Left renal pelvis (tissue), 4 donors: ENCODE measurements at places on chromosomes 16 and 17.

- no peak for DNase-seq
Observed at GRCh38 chr17:46977750-46978488, 1.1 kb downstream of the RPRML start.

- DNase-seq = no peak
Observed at GRCh38 chr16:85253084-85253941, 141.0 kb upstream of the CIBAR2 start.

DNA sequence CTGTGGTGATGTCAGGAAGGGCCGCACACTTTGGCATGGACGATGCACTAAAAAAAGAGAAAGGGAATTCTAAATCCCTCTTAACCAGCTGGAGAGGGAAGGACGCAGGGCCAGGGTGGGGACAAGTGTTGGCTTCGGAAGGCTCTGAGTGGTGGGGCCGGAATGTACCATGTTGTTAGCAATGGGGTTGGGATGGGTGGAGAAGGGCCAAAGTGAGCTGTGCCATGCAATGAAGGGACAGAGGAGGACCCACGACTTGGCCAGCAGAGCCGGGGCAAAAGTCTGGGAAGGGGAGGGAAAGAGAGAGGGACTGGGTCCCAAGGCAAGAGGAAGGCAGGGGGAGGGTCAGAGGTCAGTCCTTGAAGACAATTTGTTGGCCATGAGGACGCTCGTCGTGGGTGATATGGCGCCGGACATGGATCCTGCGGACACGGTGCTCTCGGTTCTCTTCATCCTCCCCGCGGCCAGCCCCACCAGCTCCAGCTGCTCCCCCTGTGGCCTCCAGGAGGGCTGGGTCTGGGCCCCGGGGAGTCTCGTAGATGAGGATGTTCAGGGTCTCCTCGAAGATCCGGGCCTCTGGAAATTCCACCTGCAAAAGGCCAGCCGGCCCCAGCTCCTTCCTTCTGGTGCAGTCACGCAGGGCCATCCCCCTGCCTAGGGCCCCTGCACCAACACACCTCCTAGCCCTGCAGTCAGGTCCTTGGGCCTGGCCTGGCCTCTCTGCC, 6.4 kb downstream of the ASPHD1 start:
- no peak for DNase-seq

GRCh38 chr16:3948378-3948995, 68.0 kb upstream of the CREBBP start:
- no peak for DNase-seq

DNA sequence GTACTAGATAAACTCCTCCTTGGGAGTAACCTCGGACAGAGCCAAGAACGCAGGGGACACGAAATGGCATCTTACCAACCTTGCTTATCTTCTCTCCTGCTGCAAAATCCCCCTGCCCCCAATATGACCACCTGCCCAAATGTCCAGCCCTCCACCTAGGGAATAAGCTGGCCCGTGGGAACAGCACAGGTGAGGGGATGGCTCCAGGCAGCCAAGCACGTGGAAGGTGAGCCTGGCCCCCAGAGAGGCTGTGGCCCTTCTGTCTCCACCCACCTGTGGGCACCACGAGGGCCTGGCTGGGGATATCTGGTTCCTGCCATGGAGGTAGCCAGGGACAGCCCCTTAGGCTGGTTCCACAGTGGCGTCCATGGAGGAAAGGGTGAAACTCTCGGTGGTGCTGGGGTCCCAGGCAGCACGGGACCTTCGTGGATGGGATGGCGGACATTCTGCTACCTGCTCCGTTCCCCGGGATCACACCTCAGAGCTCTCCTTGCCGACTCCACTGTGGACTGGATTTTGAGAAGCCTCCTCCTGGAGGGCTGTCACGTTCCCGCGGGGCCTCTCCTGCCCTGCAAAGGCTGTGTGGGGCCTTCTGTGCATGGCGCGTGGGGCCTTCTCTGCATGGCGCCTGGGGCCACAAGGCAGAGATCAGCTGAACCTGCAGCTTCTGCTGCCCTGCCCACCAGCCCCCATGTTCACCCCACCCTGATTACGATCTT, 388.5 kb upstream of the TNRC6C start:
- DNase-seq = no peak

- DNase-seq = no peak
Observed at GRCh38 chr17:67853703-67854102, 28.4 kb downstream of the BPTF start.

GRCh38 chr17:79657036-79657435, 46.2 kb upstream of the RBFOX3 start:
- DNase-seq = no peak

GRCh38 chr17:3554440-3554839, 3.2 kb downstream of the TRPV3 start:
- DNase-seq = no peak

DNA sequence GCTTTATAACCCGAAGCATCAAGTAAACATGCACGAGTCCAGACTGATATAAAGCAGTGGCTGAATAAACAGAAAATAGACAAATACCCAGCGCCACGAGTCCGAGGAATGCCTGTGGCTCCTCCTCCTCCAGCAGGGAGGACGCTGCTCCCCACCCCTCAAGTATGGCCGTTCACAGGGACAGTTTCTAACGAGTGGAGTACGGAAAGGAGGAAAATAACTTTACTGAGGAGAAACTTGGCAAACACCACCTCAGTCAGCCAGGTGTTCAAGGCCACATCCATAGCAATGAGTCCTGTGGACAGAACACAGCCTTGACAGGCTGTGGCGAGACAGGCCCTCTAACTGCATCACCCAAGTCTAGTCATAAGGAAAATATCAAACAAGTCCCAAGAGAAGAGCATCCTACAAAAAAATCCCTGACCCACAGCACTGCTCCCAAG, 9.2 kb downstream of the ZDHHC7 start:
- no peak for DNase-seq

GRCh38 chr16:897200-897543, 73.6 kb downstream of the LMF1 start:
- no peak for DNase-seq

GRCh38 chr17:79919862-79920720, 80.9 kb upstream of the CBX4 start:
- DNase-seq = no peak

DNA sequence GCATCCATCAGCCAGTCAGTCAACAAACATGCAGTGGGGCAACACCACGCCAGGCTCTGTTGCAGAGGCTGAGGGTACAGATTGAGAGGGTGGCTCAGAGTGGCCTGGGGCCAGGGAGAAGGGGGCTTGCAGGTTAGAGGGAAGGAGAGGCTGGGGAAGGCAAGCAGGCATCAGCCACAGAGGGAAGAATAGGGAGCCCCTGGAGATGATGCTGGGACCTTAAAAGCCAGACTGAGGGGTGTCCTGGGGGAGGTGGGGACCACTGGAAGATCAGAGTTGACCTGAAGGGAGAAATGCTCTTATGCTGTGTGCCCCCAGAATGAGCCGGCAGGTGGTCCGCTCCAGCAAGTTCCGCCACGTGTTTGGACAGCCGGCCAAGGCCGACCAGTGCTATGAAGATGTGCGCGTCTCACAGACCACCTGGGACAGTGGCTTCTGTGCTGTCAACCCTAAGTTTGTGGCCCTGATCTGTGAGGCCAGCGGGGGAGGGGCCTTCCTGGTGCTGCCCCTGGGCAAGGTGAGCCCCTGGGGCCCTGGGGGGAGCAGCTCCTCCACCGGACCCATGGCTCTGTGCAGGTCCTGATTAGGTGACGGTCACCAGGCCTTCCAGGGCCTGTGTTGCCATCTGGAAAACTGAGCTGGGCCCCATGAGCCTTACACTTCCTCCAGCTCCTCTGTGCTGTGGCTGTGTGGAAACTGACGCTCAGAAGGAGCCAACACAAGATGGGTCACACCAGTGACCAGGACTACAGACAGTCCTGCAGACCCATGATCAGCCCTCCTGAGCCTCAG, 1.7 kb downstream of the CORO1A start:
- DNase-seq = no peak

- no peak for DNase-seq
Observed at GRCh38 chr16:743794-744500, 3.1 kb upstream of the CIAO3 start.

DNA sequence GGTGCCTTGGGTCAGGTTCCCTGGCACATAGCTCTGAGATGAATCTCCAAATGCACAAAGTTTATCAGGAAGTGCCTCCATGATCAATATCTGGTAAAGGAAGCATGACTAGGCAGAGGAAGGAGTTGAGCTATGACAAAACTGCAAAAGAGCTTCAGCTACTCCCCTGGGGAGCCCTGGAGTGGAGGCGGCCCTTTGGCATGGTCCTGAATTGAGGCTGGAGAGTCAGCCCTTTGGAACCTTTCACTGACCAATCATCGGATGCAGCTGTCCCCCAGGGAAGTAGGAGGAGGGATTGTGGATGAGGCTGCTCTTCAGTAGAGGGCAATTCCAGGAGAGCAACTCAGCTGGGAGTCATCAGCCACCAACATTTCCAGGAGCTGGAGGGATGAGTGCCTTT, 46.1 kb upstream of the NLRP1 start:
- no peak for DNase-seq

DNA sequence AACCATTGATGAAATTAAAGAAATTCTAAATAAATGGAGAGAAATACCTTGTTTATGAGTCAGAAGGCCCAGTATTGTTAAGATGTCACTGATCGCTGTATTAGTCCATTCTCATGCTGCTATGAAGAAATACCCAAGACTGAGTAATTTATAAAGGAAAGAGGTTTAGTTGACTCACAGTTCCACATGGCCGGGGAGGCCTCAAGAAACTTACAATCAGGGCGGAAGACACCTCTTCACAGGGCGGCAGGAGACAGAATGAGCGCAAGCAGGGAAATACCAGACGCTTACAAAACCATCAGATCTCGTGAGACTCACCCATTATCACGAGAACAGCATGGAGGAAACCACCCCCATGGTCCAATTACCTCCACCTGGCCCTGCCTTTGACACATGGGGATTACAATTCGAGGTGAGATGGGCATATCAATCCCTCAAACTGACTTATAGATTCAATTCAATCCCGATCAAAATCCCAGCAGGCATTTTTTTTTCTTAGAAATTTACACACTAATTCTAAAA, 157.2 kb downstream of the ENGASE start:
- DNase-seq = no peak

- DNase-seq = no peak
Observed at GRCh38 chr16:48965386-48965785, 316.3 kb downstream of the CBLN1 start.

GRCh38 chr16:84138824-84139627, 6.0 kb downstream of the HSDL1 start:
- no peak for DNase-seq

DNA sequence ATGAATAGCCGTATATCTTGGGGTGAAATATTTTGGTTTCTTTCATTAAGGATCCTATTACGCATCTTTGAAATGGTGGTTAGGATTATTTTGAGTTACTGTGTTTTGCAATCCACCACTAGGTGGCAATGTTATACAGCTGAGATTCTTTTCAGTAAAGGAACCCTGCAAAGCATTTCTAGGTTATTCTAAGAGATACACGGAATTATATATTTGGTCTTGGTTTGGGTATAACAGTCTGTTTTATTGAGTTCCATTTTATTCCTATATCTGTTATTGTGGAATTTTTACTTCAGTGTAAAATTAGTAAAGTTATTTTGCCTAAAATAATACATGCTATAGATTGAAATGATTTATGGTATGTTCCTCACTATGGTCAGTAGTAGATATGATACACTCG, 62.9 kb upstream of the CPHXL start:
- DNase-seq = peak; percentile 41

- DNase-seq = no peak
Observed at GRCh38 chr16:55035029-55035428, 104.4 kb downstream of the IRX5 start.

DNA sequence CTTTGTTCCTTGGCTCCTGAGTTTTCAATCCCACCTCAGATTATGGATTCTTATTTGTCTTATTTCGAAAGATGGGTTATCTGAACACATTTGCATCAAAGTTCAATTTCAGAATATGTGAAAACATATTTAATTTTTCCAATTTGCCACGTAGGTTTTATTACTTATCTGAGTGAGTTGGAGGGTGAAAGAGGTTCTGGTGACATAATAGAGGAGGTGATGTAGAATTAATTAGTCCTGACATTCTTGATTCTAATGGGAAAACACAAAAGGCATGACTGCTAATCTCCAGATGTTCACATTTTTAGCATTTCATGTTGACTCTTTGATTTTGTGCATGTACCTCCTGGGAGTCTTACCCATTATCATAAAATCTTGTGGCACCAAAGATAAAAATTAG, 9.1 kb downstream of the TOM1L1 start:
- no peak for DNase-seq

DNA sequence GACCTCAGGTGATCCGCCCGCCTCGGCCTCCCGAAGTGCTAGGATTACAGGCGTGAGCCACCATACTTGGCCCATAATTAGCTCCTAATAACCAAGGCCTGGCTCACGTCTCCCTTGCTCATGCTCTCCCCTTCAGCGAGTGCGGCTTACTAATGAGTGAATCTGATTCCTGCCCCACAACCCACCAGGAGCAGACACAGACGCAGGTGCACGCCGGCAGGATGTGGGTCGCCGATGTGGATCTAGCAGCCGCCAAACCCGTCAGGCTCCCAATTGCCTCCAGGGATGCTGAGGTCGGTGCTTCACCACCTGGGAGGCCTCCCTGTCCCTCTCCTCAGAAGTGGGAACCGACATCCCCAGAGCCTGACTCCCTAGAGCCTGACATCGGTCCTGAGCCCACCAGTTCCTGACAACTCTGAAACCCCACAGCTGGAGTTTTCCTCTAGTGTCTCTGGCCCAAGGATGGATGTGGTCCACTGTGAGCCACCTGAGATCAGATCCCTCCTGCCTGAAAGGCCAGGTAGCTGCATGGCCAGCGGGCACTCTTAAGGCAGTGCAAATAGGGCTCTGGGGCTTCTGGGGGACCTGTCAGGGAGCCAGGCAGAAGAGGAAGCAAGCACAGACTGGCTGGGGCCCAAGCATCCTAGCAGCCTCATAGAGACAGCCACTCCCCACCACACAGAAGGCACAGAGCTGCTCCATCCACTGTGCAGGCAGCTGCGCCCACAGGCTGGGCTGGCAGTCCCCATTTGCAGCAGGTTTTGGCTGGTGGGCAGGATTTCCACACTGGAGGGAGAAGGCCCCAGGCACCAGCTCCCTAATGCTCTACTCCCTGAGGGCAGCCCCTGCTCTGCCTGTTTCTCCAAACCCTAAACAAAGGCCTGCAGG, 10.8 kb downstream of the EXOC7 start:
- DNase-seq = no peak

DNA sequence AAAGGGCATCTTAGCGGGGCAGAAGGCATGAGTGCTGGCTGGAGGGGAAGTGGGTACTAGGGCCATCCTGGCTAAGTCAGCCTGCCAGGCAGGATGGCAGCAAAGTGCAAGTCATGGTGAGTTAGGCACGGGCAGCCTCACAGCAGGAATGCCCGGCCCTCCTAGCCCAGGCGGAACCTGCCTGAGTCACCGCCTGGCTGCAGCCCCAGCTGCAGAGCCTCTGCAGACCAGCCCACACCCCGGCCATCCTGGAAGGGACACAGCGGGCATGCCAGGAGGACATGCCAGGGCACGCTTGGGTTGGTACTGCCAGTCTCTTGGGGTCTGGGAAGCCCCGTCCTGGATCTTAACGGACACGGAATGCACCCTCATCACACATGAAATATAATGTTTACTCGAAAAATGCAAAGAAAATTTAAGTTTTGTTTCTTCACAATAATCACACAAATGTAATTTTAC, 5.0 kb upstream of the ALDH3A1 start:
- DNase-seq = no peak

- no peak for DNase-seq
Observed at GRCh38 chr16:73909529-73910035, 387.0 kb upstream of the PSMD7 start.
